ENCODE measurements at places on chromosomes 5 and 9.
A peak's percentile ranks its signal among the peaks of the same experiment; 100 is the strongest.

- DNase-seq, result no peak
Measured at GRCh38 chr5:53575831-53576230, 15.4 kb downstream of the NDUFS4 start.

GRCh38 chr5:43555895-43556606, 826 bp downstream of the PAIP1 start:
- DNase-seq, result no peak

DNA sequence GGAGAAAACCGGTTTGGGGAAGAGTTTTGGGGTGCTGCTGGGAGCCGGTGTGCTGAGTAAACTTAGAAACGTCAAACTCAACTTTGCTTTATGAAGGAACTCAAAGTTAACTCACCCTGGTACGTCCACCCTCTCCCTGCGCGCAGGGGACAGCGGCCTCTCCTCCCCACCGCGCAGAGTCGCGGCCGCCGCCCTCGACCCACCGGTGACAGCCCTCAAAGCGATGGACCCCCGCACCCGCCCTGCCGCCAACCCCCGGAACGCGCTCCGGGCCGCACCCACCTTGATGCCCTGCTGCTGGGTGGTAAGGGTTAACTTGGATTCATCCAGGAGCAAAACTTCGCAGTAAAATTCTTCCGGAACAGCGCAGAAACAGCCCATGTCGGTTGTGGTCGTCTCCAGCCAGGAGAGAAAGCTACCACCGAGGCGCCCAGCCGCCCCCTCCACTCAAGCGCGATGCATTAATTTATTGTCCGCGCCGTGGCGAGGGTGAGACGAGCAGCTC, 366 bp downstream of the EPB41L4A start:
- no peak for DNase-seq

GRCh38 chr5:137141779-137142178, 357.3 kb downstream of the SPOCK1 start:
- no peak for DNase-seq

DNA sequence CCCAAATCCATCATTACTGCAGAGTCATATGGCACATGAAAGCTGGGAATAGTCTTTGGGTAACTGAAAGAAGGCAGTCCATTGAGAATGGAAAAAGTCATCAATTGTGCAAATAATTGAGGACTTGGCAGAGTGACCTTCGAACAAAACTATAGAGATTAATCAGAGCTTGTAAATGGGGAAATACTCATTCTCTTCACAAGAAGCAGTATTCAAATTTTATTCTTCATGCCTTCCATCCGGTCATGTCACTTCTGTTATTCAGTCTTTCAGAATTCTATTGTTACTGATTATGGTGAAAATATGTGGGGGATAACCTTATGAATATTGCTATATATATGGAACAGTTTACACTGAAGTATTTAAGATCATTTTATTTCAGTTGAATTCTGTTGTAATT, 8.1 kb downstream of the RGMB start:
- DNase-seq, result no peak

DNA sequence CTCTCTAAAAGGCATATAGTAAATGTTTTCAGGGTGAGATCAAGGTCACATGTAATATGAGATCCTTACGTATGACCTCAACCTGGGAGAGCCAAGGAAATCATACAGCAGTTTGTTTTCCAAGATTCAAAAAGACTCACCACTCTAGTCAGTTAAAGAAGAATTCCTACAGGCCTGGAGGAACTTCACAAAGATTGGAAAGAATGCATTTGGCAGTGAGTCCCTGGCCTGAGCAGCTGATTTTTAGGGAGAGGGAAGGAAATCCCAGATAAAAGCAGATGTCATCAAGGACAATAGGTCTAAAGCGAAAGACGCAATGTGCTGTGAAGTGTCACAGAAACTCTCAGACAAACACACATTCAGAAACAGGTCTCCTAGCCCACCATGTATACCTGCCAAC, 424.0 kb upstream of the ZNF462 start:
- no peak for DNase-seq

GRCh38 chr5:125587631-125588030, 835.6 kb upstream of the GRAMD2B start:
- no peak for DNase-seq

DNA sequence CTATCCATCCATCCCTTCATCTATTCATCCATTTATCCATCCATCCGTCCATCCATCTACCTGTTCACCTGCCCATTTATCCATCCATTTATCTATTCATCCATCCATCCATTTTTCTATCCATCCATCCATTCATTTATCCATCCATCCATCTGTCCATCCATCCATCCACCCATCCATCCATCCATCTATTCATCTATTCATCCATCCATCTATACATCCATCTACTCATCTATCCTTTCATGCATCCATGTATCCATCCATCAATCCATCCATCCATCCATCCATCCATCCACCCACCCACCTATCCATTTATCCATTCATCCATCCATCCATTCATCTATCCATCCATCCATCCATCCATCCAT, 10.8 kb downstream of the COL27A1 start:
- no peak for DNase-seq

DNA sequence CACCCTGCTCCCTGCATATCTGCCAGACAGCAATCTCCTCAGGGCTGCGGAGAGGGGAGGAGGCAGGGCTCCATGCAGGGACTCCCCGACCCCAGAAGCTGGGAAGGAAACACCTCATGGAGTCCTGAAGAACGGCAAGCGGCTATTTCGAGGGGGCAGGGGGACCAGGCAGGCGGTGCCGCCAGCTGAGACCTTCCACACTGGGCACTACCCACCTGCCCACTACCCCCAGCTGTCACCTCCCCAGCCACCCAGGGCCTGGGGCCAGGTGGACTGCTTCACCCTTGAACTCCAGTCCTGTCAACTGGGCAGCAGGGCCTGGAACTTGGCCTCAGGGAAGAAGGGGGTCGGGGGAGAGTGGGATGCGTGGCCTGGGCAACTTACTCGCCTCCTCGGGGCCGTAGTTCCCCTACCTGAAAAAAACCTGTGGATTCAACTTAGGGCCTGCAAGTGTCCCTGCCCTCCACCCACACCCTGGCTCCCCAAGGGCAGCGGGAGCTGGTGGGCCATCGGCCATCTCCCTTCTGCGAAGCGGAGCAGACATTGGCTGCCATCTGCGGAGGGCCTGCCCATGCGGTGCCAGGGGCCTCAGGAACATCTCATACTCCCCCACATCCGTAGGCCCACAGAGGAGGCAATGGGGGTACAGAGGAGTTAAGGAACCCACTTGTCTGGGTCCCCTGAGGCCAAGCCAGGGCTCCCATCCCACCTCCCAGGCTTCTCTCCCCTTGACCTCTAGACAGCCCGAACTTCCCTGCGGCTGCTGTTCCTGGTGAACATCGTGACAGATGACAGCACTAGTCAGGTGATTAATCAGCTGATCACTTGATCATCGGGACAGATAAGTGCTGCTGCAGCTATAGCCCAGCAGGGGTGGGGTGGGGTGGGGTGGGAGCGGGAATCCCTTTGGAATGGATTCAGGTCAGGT, 18.5 kb upstream of the RALGDS start:
- DNase-seq, result no peak

DNA sequence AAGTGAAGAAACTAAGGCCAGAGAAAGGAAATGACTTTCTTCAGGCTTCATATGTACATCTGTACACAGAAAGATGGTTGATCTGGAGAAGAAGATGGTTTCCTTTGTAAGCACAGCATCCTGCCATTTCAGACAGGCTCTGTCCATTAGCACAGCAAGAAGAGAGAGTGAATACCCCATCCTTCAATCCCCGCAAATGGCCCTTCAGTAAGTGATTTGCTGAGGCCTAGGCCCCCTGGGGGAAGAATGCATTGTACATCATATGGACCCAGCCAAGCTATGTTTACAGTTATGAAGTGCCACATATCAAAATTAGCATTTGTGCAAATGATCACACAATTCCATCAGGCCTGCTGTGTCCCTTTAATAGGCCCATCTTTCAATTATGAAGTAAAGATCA, 657.4 kb downstream of the BRINP1 start:
- no peak for DNase-seq

DNA sequence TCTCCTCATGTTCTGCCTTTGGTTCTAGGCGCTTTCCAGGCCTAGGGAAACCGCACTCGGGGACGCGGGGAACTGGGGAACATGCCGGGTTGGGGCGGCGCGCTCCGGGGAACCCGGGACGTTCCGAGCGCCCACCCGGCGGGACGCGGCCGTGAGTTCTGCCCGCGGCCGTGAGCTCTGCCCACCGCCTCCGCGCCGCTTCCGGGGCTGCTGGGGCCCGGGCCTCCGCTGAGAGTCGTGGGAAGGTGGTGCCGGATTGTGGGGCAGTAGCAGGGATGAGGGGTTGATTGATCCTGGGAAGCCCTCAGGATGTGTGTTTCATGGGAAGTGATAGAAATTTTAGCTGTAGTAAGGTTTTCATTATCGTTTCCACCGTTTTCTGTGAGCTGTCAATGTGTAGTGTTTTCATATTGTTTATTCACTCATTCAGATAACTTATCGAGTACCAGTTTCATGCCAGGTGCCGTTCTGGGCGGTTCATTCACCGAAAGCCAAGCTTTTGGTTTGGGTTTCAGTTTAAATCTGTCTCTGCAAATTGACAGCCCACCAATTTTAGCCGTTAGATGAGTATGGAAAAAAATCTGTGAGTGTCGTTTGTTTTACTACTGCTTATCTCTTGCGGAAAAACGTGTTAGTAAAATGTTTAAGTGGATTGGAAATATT, 657 bp downstream of the MTRR start:
- DNase-seq, result no peak

DNA sequence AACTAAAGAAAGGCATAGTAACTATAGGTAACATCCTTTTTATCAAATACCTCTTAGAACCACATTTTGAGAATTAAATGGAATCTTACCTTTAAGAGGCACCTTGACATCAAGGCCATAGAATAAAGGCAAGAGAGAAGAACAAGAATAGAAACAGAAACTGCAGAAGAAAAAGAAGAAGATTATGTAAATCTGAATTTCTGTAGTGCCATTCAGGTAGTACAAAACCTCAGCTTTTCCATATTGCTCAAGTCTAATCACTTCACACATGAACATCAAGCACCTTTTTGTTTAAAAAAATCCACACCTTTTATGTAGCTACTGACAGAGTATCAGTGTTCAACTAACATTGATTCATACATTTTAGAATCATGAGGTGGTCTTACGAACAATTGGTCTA, 91.8 kb upstream of the DPYSL3 start:
- DNase-seq, result no peak

GRCh38 chr5:105872569-105873270, 1798.0 kb downstream of the EFNA5 start:
- DNase-seq, result no peak

DNA sequence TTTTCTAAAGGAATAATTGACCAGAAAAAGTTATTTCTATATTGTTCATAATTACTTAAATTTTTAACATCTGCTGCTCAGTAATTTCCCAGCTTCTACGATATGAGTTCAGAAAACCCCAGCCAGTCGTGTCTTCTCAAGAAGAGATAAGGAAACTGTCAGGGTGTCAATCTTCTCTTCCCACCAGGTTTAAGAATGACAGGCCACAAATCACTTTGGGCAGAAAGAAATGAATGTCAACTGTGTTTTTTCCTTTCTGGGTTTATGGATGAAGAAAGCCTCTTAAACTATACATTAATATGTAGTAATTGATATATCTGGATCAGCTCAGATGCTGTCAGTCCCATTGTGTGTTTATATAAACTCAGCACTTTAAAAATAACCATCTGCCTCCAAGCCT, 453.2 kb upstream of the NUDT12 start:
- DNase-seq, result no peak

GRCh38 chr5:66224274-66224673, 80.2 kb downstream of the SREK1 start:
- DNase-seq, result no peak

DNA sequence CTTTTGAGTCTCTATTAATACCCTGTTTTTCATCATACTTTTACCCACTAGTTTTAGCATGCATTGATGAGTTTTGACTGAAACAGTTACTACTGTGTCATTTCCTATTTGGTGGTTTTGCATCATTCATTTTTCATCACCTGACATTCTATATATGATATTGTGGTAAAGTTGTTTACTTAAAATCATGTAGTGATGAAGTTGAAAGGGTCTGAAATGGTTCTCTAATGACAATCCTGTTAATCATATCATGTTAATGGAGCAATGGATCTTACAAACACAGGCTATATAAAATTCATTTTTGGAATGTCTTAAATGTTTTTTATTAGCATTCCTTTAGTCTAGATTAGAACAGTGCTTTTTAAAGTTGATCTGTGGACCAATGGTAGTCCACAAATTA, 84.1 kb downstream of the ERBIN start:
- DNase-seq, result no peak

DNA sequence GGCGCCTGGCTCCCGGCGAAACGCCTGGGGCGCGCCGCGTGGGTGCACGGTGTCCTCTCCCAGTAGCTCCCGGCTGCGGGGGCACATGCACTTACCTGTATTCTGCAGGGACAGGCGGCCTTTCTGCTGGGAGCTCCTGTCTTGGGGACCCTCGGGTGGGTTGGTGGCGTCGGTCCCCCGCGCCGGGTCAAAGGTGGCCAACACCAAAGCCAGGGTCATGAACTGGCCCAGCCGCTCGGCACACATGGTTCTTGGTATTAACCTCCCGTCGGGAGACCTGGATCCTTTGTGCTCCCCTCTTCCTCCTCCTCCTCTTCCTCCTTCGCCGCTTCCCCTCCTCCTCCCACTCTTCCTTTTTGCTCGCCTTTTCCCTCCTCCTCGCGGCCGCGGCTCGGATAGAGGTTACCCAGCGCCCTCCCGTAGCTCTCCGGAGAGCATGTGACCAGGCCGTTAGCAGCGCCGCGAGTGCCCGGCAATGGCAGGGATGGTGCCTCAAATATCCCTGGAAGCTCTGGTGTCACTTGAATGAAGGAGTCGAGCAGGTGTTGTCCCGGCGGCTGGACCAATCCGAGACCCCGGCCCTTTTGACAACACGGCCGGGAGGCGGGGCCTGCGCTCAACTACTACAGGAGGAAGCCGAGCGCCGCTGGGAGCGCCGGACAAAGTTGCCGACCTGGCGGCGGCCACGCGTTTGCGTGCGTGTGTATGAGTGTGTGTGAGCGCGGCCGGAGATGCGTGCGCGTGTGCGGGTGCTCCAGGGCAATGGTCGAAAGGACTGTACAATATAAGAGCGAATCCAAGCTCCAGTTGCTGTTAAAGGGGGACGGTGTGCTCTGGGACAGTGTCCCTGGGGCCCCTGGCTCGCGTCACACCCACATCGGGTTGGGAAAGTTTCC, at the start of gene STC2:
STC2 (minus strand) TSS at position 467 of the 896 bp plus-strand sequence; CDS start at position 246, 221 bp downstream.
- DNase-seq, result peak; percentile 78

DNA sequence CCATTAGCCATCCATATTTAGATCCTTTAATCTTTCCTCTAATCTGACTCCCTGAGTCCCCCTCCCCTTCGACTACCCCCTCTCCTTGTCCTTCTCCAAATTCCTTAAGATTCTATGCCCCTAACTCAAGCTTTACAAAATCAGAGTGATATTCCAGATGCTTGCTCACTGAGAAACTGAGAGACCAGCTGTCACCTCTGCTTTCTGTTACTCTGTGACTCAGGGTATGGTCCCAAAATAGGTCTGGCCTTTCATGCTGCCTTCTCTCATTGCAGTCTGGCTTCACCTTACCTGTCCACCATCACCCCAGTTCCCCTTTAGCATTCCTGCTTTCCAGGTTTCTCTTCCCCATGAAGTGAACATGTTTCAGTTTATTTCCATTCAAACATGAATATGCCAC, 383.3 kb upstream of the SLC30A5 start:
- DNase-seq, result no peak

GRCh38 chr5:151014680-151015343, 5.6 kb upstream of the GPX3 start:
- no peak for DNase-seq

Data from GF-D8 (cell line).